ENCODE measurements at places on chromosomes 5 and 9.
A peak's percentile ranks its signal among the peaks of the same experiment; 100 is the strongest.

DNA sequence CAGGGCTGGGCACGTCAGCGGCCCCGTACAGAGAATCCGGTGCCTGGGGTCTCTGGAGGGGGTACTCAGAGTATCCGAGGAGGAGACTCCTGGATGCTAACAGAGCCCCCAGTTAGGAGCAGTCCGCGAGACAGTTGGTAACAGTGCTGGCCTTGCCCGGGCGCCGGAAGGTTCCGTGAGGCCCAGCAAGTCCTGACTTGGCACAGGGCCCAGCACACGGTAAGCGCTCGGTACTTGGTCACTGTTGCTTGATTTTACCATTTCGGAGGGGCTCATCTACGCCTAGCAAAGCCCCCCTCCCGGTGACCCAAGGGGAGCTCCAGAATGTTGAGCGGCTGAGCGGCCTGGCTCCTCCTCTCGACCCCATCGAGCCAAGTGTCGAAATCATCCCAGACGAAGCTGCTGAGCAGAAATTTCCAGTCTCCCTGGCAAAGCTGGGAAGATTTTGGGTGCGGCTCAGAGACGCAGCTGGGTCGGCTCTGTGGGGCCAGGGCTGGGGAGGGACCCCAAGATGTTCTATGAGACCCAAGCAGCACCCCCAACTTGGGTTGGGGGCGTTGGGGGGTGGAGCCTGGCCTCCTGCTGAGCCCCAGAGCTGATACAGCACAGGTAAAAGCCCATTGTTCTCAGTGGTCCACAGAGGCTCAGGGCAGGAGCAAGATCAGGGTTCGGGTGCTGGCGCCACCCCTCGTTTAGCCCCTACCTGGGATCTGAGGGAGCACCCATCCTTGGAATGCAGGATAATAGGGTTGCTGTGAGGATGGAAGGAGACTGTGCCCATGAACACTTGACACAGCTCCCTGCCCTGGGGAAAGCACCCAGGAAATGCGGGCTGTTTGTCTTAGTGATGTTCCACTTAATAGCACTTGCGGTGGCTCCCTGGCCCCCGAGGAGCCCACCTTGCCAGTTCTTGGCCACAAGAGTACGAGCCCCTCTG, 137.2 kb downstream of the C9orf50 start:
- peak; percentile 78 for DNase-seq

DNA sequence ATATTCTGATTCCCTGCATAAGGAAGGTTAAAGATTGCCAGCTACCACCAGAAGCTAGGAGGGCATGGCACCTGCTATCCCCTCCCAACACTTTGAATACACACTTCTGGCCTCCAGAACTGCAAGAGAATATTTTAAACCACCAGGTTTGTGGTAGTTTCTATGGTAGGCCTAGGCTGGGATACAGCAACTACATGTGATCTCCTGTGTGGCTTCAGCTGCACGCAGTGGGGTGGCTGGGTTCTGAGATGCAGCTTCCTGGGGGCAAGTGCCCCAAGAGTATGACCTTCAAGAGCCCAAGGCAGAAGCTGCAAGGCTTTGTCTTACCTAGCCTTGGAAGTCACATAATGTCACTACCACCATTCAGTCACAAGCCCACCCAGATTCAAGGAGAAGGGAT, 39.6 kb downstream of the GCNT4 start:
- no peak for DNase-seq

- no peak for DNase-seq
Observed at GRCh38 chr5:862367-863243, 11.8 kb upstream of the ZDHHC11 start.

DNA sequence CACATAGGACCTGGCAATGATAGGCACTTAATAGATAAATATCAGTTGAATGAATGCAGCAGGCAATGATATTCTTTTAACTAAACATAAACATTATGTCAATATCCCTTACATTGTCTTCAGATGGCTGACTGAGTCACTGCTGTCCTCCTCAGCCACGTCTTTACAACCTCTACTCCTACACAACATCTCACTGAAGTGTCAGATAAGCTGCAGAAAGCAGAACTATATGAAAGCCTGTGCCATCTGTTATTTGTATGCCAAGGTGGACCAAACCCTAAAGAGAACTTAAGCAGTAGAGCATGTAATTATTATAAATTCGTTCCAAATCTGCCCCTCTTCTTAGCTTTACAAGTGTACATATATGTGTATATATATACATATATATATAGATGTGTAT, 271.2 kb downstream of the RASEF start:
- no peak for DNase-seq

GRCh38 chr5:154221371-154221896, 30.9 kb downstream of the GALNT10 start:
- peak; percentile 47 for DNase-seq

- no peak for DNase-seq
Observed at GRCh38 chr9:106177216-106177615, 482.9 kb downstream of the TMEM38B start.

GRCh38 chr9:128218518-128219389, 15.6 kb downstream of the DNM1 start:
- DNase-seq = peak; percentile 98

DNA sequence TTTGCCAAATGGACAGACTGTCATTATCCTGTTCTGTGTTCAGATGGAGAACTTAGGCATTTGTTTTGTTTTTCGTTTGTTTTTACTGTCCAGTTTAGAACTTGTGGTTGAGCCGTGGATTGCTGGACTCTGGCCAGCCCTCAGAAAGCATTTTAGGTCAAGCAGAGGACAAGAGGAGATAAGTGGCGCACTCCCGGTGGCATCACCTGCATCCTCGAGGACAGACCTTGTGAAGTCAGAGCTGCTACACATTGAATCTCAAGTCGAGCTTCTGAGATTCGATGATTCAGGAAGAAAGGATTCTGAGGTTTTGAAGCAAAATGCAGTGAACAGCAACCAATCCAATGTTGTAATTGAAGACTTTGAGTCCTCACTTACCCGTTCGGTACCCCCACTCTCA, 8.9 kb downstream of the MTRR start:
- no peak for DNase-seq

DNA sequence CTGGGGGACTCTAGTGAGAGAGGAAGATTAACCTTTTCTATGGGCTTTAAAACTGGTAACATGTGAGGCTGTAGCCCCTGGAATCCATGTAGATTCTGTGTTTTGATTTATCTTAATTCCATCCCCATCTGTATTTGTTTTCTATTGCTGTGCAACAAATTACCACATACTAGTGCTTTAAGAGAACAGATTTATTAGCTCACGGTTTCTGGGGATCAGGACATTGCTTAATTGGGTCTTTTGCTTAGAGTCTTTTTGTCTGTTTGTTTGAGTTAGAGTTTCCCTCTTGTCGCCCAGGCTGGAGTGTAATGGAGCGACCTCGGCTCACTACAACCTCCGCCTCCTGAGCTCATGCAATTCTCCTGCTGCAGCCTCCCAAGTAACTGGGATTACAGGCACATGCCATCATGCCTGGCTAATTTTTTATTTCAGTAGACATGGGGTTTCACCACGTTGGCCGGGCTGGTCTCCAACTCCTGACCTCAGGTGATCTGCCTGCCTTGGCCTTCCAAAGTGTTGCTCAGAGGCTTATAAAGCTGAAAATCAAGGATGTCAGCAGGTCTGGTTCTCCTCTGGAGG, 29.9 kb upstream of the GNA14 start:
- DNase-seq = no peak

DNA sequence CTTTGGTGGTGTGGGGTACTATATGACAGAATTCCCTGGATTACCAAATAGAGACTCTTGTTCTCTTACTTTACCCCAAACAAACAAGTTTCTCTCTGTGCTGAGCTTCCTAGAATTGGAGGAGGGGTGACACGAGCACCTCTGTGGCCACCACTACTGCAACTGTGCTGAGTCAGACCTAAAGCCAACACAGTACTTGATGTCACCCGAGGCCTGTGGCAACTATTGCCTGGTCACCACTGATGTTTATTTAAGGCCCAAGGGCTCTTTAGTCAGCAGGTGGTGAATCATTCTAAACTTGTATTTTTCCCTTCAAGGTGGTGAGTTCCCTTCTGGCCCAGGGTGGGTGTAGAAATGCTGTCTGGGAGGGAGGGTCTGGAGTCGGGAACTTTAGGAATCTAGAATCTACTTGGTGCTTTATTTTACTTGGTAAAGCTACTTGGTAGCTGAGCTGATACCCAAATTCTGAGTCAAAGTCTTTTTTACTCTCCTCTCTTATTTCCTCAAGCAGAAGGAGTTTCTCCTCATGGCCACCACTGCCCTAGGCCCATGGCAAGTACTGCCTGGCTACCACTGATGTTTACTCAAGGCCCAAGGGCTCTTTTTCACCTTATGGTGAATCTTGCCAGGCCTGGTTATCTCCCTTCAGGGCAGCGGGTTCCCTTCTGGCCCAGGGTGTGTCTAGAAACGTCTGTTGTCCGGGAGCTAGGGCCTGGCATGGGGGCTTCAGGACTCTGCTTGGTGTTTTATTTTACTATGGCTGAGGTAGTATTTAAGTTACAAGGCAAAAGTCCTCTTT, 9.8 kb downstream of the LURAP1L start:
- DNase-seq = peak; percentile 65

GRCh38 chr5:10288592-10289219, 19.0 kb downstream of the CMBL start:
- DNase-seq = peak; percentile 89

- no peak for DNase-seq
Observed at GRCh38 chr5:37867654-37868053, 27.8 kb upstream of the GDNF start.

DNA sequence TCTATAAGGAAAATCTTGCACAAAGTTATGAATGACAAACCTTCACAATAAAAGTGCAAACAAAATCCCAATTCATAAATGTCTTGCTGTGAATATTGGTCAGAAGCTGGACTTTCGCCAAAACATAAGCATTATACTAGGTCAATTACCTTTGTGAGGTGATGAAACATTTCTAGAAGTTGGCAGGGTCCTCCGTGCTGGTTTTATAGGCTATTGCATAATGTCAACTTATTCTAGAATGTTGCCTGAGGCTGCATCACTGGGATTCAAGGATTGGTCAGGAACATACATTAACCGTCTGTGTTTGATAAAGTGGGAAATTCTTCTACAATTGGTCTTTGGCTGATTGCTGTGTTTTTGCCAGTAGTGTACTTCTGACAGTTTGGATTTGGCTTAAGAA, 49.8 kb upstream of the PALM2AKAP2 start:
- peak; percentile 48 for DNase-seq

DNA sequence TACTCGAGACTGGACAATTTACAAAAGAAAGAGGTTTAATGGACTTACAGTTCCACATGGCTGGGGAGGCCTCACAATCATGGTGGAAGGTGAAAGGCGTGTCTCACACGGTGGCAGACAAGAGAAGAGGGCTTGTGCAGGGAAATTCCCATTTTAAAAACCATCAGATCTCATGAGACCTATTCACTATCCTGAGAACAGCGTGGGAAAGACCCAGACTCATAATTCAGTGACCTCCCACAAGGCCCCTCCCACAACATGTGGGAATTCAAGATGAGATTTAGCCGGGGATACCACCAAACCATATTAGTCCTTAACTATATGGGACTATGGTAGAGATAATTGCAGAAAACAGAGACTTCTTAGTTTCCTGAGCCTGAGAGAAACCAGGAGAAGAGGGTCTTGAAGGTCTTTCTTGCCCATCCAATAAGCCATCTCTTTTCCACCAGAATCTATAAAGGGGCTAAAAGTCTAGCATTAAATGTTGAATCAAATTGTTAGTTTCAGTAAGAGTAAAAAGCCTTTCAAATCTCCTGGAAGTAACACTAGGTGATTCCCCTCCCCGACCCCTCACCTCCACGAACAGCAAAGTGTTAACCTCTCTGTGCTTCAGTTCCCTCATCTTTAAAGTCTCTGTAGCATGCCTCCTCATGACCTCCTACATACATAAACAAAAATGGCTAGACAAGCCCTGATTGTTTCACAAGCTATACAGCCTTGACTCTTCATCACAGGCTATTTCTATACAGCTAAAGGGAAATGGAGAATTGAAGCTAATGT, 259.1 kb downstream of the TMEM167A start:
- no peak for DNase-seq

- DNase-seq = no peak
Observed at GRCh38 chr5:74409166-74409706, 231.3 kb downstream of the ENC1 start.

- peak; percentile 30 for DNase-seq
Observed at GRCh38 chr9:89475891-89476440, 21.9 kb downstream of the SEMA4D start.

DNA sequence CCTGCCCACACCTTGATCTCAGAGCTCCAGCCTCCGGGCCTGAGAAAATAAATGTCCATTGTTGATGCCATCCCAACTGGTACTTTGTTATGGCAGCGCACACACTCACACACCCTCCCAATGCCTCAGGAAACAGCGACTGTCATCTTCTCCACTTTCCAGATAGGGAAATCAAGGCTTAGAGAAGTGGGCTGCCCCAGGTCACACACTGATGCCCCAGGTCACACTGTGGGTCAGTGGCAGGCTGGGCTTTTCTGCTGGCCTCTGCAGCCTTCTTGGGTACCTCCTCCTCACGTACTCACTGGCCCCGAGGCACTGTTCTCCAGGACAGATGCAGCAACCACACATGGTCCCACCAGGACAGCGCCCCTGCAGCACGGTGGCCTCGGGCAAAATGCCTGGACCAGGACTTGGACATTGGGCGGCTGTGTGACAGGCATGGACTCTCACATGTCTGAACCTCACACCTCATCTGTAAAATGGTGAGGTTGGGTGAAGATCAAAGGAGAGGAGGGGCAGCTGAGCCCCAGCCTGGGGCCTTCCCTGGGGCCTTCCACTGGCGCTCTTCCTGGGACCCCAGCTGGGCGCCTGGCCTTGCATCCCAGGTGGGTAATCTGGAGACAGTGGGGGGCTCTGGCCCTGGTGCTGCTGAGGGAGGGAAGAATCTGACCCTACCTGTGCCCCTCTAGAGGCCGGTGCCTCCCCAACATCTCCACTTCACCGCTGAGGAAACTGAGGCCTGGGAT, 156.0 kb downstream of the COL23A1 start:
- DNase-seq = no peak

DNA sequence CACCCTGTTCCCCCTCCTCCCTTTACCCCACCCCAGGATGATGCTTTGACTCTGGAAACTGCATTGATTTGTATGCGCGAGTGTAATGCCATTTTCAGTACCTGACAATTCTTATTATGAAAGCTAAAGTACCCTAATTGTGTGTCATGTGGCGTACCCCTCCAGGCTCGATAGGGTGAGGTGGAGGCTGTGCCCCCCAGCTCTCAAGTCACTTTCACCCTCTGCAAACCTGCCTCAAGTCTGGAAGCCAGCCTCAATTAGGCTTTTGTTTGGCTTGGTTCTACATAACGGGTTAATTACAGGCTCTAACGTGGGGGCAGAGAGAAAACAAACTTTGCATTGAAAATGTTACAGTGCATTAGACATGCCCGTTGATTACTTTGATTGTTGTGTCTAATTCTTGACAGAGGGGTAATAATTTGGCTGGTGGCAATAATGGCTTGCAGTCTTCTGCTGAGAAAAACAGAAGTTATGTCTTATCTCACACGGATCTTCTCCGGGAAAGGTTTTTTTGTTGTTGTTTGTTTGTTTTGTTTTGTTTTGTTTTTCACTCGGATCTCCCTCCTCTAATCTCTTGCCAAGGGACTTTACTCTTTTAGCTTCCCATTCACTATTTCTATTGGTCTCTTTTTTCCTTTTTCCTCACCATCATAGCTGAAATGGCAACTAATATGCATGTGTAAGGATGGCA, 12.6 kb downstream of the ISL1 start:
- no peak for DNase-seq

GRCh38 chr5:20609126-20609525, 621.1 kb upstream of the CDH18 start:
- DNase-seq = no peak

GRCh38 chr5:101991486-101991885, 304.6 kb downstream of the SLCO4C1 start:
- DNase-seq = no peak

- no peak for DNase-seq
Observed at GRCh38 chr9:89631384-89631783, 26.6 kb downstream of the GADD45G start.

GRCh38 chr5:137024044-137024443, 475.1 kb downstream of the SPOCK1 start:
- DNase-seq = no peak

All from Peyer's patch (tissue), 4 donors.